Kidney (tissue), 22 donors: ENCODE measurements at places on chromosomes 5 and 9.

DNA sequence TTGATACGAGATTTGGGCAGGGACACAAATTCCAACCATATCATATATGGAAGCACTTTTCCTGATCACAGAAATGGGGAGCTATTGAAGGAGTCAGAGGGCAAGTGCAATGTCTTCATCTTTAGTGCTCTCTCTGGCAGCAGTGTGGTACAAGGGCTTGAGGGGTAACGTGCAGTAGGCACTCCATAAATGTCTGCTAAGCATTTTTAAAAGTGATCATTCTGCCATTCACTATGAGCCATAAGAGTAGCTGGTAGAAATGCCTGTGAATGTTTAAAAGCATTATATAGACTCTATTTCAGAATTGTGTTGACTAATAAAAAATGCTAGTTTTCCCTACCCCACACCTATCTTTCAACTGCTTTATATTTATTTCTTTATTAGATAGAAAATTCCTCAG, 61.1 kb upstream of the DHFR start:
- DNase-seq, result no peak

- DNase-seq, result peak; percentile 47
Observed at GRCh38 chr5:73564675-73565074, 764 bp downstream of the ANKRA2 start.

GRCh38 chr5:123452401-123452800, 29.2 kb upstream of the CEP120 start:
- DNase-seq, result no peak

- no peak for DNase-seq
Observed at GRCh38 chr5:131377785-131378325, 114.0 kb downstream of the CDC42SE2 start.

GRCh38 chr5:58504766-58505165, 13.5 kb downstream of the GAPT start:
- DNase-seq, result no peak

DNA sequence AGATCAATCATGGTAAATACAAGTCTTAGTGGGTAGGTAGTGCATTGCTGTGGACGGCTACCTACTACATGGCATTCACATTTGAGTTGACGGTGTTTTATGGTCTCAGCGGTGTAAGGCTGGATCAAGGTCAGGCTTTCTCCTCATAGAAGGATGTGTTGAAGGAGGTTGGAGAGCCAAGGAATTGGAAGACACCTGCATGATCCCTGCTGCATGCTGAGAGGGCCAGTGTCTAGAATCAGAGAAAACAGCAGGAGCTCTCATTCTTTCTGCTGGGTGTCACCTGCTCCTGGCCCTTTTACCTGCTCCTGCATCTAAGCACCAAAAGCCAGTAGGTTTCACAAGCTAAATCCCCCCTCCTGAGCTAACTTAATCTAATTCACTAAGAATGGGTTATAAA, 88.2 kb downstream of the RGS7BP start:
- DNase-seq, result no peak
